ENCODE measurements at places on chromosomes 7 and 10.

DNA sequence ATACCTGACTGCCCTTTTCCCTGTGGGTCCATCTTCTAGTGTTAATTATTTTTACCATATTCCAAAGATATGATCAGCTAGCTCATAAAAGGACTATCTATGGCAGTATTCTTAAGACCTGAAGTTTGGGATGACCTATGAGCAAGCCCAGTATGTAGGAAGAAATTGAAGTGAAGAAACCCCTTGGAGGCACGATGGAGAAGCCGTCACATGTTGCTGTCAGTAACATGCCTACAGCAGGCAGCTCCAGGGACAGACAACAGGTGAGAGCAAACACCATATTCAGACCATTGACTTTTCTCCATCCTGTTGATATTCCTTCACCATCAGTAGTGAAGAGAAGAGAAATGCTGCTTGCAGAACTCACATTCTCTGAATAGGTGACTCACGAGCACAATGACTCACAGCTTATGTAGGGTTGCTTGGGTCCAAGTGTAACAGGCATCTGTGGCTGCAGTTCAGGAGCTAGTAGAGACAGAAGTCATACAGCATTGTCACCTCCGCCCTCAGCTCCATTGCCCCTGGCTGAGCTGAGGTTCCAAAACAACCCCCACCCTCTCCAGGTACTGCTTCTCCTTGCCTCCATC lies 8.4 kb upstream of the LYZL2 start:
- DNase-seq = no peak

DNA sequence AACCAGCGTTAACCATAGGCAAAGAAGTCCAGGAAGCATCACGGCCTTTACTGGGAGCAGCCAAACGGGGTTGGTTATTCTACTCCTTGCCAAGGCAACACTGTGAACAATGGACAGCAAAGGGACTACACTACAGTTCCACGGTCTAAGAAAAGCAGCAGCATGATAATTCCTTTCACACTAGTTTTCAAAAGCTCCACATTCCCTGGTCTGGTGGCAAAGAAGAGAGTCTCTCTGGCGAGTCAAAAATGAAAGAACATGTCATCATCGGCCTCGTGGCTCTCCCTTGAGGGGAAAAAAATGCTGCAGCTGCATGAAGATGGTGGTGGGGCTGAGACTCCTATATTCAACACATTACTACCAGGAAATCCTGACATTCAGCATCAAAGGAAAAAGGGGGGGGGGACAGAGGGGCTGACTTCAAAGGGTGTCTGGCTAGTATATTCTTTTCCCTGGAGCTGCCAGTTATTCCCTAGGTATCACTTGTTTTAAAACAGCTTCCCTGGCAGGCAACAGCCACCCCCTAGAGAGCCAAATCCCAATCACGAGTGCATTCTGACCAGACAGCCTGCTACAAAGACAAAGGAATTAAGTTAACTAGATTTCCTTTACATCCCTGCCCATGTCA lies 49.1 kb downstream of the SLC37A3 start:
- no peak for DNase-seq

- peak; percentile 15 for DNase-seq
These were observed 33.7 kb downstream of the SCRN1 start for GRCh38 chr7:29955799-29956486.

DNA sequence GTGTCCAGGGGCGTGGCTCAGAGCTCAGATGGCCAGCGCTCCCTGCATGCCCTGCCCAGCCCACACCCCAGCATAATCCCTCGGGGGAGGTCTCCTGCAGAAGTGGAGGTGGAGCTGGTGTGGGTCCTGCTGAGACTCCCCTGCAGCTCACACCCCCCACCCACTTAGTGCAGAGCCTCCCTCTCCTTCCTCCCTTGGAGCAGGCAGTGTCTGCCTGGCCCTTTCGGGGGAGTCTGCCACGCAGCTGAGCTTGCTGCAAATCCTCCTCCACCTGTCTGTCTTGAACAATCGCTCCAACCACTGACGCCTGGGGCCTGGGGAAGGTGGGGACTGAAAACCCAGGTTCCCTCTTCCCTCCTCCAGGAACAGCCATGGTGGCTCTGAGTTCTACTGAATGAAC lies 219.7 kb upstream of the PPP2R2D start:
- DNase-seq = no peak

GRCh38 chr10:3425716-3426115 lies 253.1 kb upstream of the PITRM1 start:
- no peak for DNase-seq

- no peak for DNase-seq
These were observed 59.4 kb upstream of the EMX2 start for GRCh38 chr10:117483056-117483590.

DNA sequence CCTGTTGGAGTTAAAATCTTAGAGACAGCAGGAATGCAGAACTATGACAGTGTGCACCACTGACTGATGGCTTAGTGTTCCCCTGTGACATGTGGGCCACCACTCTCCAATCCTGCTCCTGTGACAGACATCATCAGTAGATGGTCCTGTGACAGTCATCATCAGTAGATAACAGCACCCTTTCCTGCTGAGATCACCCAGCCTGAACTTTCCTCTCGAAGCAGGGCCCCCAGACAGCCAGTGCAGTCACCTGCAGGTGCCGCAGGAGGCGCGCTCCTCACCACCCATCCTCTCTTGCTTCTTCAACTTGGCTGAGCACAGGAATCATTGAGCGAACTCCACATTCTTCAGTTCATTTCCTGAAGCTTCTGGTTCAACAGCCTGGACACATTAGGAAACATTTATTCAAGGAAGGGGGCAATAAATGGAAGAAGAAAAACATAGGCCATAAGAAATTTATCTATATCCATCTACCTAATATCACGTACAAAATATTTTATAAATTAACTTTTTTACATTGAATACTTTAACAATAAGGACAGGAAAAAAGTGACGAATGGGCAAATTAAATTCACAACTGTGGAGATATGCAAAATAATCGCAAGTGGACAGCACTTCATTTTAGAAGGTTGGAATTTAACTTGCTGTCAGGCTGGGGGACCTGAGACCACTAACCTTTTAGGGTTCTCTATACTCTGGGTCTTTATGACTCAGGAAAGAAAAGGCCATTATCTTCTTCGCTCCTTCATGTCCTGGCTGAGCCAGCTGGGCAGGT lies 32.0 kb upstream of the MKI67 start:
- DNase-seq = no peak

DNA sequence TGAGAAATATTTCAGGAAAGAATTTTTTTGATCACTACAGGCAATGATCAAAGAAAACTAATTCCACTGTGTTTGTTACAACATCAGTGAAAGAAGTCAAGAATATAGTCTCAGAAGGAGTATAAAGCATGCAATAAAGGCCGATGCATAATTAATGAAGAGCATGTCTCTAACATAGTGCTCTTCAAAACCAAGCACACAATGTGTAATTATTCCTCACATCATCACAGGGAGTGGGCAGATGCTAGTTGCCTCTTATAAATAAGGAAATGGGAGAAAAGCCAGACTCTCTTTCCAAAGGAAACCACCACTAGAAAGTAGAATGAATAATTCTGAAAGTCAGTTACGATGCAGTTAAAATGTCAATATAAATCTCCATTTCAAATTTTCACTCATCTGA lies 220.1 kb downstream of the TEX36 start:
- no peak for DNase-seq

DNA sequence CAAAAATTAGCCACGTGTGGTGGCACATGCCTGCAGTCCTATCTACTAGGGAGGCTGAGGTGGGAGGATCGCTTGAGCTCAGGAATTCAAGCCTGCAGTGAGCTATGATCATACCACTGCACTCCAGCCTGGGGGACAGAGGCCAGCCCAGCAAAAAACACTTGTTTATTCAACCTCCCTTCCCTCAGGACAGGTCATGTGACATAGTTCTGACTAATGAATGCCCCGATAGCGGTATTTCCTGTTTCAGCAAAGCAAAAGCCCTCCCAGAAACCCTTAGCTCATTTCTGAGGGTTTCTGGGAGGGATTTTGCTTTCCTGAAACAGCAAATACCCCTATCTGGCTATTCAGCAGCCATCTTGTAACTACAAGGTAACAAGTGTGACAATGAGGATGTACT lies 157.1 kb downstream of the GATA3 start:
- peak; percentile 5 for DNase-seq

DNA sequence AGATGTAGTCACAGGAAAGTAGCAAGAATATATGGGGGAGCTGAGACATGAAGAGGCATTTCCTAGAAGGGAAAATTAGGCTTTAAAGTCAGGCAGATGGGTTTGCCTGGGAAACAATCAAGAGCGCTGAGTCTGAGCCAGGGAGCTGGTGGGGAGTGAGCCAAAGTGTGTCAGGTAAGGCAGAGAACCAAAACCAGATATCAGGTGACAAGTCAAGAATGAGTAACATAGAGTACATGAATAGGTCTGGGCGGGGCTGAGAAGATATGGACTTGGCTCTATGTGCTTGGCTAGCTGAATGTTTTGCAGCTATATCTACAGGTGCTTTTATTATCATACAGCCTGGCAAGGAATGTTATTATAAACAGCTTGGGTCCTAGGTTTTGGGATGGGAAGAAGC lies 49.3 kb downstream of the GPR141 start:
- no peak for DNase-seq

- DNase-seq = no peak
These were observed 13.0 kb upstream of the TRPV6 start for GRCh38 chr7:142898377-142899170.

DNA sequence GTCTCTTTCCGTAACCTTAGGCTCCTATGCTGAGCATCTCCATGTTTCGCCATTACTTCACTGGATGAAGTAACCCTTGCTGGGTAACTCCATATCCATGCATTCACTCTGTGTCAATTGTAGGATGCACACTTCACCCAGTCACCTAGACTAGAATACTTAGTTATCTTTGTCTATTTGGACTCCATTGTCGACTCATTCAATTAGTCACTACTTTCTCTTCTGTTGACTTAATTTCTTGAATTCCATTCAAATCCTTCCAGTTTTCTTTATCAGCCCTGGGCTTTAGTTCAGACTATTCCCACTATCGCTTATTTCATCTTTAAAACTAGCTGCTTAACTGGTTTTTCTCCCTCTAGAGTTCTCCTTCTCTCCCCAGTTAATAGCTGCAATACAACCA lies 111.3 kb upstream of the TNS3 start:
- DNase-seq = no peak

- no peak for DNase-seq
These were observed 21.6 kb upstream of the ZNF37A start for GRCh38 chr10:38072552-38072951.

DNA sequence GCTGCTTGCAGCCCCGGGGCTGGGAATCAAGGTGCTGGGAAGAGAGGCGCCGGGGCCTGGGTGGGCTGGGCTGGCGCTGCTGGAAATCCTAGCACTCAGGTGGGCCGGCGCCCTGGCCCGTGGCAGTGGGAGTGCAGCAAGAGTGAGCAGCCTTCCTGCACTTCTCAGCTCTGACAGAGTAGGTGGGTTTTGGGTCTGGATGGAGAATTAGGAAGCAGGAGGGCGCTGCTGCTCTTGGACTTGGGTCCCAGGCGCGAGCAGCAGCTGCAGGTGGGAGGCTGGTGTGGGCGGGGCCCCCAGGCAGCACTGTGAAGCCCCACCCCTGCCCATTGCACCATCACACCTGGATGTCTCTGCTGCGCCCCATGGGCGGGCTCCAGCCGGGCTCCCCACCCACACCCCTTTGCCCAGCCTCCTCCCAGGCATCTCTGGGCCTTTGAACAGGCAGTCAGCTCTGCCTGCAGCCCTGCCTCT lies 6.0 kb downstream of the BRI3 start:
- DNase-seq = no peak

GRCh38 chr10:116974456-116975005 lies 30.5 kb downstream of the SHTN1 start:
- no peak for DNase-seq

DNA sequence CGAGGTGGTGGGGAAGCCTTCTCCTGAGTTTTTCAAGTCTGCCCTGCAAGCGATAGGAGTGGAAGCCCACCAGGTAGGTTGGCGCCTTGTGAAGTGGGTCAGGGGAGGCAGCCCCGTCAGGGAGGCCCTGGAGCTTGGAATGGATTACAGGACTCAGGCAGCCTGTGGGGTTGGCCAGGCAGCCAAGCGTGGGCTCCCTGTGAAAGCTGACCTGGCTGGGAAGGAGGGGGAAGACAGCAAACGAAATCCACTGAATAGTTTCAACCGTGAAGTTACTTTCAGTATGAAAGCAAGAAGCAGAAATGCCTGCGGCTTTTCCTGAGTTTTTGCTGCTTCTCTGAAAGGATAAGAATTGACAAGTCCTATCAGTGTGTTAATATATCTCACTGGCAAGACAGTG lies 36.4 kb downstream of the LHPP start:
- no peak for DNase-seq

DNA sequence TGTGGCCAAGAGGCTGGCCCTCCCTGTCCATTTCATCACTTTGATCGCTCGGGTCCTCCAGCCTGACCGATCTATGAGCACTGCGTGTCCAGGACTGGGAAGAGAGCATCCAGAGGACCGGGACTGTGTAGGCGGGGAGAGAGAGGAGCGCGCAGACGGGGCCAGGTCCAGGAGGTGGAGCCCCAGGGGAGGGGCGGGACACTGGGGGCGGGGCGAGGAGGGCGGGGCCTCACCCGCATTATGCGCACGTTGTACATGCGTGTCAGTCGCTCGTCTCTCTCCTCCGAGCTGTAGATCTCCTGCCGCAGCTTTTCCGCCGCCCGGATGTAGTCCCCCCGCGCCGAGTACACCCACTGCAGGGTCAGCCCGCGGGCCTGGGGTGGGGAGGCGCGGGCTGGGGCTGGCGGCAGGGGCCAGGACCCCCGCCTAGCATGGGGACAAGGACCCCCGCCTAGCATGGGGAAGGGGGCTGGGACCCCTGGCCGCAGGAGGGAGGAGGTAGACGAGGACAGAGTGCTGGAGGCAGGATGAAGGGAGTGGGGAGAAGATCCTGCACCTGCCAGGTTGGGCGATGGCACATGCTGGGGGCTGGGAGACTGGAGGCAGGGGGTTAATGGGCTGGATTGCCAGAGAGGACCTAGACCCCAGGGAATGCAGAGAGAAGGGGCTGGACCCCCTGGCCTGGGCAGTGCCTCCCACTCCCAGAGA lies 14.3 kb downstream of the MOSPD3 start:
- peak; percentile 94 for DNase-seq

DNA sequence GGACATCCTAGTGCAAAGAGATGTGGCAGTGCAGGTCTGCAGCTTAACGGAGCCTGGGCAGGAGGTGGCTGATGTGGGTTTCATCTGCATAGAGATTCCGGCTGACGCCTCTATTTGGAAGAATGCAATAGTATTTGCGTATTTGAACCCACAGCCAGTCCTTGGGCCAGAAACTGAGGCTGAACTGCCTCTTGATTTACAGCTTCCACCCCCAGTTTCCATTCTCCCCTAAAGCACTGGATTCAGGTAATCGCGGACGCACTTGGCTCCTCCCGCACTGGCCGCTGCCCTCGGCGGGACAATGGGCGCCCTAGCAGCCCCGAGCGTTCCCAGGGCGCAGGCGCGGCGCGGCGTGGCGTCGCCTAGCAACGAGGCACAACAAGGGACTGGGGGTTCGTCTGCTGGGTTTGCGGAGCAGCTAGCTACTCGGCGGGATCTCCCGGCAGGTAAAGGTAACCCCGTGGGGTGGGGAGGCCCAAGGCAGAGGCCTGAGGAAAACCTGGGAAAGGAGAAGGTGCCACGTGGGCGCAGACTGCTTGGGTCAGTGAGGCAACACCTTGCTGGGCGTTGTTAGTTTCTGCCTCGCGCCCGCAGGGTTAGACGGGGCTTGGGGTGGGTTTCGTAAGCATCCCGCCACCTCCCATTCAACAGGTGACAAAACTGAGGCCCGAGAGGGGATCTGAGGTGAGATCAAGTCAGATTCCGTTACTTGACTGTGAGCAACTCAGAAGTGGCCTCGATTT lies at the start of gene ARMC3:
Gene ARMC3 (plus strand): TSS at position 393 of the 743 bp plus-strand sequence. CDS start 3,944 bp downstream, outside the sequence.
- DNase-seq = no peak
